ENCODE measurements at places on chromosomes 5 and 9. TPM values are rescaled to one million over a fixed set of nuclear protein-coding genes. Genes with fewer than 3 reads are reported as not detected.

The IL7R gene
- 195 TPM for polyA plus RNA-seq

GRCh38 chr9:98226516-98226915, 28.9 kb downstream of the TBC1D2 start:
- no peak for DNase-seq

- DNase-seq = no peak
These were observed 73.7 kb downstream of the SHB start for GRCh38 chr9:37995348-37995737.

DNA sequence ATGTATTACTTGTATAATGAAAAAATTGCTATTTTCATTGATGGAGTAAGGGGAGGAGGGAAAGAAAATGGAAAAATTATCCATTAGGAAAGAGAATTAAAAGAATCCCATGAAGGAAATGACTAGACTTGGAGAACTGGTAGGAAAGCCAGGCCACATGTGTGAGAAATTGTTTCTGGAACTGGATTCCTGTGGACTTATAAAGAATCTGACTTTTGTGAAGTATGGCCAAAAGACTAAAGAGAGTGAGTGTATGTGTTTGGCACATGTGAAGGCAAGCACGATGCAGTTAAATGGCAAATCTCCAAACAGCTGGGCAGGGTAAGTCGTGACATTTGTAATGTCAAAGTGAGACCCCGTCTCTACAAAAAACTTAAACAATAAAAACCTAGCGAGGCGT, 89.4 kb downstream of the MTX3 start:
- no peak for DNase-seq

The ESM1 gene
- 0.50 TPM for polyA plus RNA-seq

GRCh38 chr5:34535944-34536623, 120.0 kb upstream of the RAI14 start:
- no peak for DNase-seq

DNA sequence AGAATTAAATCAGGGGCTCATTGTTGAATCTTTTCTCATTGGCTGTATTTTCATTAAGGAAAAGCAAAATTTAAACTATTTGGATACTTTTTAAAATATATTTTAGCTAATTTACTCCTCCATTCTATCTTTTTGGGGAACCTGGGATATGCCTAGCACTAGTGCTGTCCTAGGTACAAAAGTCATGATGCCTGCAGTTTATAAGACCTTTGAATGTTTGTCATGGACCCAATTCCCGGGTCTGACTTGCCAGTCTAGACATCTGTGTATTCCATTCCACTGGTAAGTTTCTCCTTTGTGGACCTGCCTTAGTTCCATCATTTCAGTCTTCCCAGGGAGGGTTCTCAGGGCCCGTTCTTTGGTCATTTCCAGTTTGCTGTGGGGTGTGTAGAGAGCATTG, 63.0 kb downstream of the WWC1 start:
- no peak for DNase-seq

- DNase-seq = no peak
These were observed 97.9 kb downstream of the COL23A1 start for GRCh38 chr5:178492278-178492677.

GRCh38 chr9:98158071-98158831, 34.2 kb downstream of the CORO2A start:
- no peak for DNase-seq

DNA sequence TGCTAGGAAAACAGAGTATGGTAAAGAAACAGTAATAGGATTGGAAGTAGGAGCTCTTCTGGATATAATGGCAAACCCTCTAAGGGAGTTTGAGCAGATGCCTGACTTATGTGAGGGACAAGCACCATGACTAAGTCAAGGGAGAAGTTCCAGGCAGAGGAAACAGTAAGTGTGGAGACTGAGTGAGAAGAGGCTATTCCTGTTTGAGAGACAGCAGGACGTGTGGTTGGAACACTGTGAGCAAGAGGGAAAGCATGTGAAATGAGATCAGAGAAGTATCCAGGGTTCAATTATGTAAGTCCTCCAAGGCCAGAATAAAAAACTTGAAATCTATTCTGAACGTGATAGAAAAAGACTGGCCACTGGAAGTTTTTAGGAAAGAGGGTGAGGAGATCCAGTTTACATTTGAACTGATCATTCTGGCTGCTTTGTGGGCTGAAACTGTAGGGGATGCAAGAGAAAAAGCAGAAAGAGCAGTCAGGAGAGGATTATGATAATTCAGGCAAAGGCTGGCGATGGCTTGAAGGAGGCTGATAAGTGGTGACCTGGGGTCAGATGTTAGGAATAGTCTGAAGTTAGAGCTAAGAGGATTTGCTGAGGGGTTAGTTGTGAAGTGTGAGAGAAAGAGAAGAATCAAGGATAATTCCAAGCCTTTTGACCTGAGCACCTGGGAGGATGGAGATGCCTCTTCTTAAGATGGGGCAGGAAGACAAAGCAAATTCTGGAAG, 19.2 kb downstream of the DMAC1 start:
- peak; percentile 80 for DNase-seq

DNA sequence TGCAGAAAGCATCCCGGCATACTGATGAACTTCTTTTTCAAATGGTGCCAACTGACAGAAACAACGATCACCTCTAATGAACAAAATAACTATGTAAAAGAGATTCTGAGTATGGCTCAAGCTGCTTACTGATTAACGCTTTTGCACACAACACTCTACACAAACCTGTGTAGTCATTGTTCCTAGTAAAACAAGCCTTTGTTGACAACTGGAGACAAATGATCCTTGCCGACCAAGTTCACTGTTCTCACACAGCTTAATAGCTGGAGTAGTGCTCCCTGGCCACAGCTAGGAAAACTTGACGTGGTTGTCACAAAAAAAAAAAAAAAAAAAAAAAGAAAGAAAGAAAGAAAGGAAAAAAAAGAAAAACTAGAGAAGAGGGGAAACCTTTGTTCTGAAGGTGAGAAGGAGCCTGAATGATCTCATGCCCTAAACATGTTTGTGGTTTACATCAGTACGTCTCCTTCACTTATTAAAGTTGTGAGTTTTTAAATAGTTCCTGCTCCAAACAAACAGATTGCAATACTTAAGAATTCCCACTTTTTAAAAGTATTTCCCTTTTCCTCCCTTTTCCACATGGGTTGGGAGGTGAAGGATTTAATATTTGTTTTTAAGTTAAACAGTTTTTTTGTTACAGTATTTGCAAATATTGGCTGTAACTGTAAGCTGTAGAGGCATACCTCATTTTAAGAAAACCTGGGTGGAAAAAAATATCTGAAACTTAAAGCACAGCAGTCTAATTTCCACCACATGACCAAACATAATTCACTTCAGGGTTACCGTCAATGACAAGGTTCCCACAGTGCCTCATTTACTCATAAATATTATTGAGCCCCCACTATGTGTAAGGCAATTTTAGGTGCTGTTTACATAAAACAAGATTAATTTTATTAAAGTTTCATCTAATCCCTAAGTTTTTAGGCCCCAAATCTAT, 63.7 kb downstream of the GLIS3 start:
- peak; percentile 92 for DNase-seq

The RANBP17 gene
- 3.1 TPM for polyA plus RNA-seq

GRCh38 chr9:26339796-26340195, 552.8 kb downstream of the CAAP1 start:
- DNase-seq = no peak

DNA sequence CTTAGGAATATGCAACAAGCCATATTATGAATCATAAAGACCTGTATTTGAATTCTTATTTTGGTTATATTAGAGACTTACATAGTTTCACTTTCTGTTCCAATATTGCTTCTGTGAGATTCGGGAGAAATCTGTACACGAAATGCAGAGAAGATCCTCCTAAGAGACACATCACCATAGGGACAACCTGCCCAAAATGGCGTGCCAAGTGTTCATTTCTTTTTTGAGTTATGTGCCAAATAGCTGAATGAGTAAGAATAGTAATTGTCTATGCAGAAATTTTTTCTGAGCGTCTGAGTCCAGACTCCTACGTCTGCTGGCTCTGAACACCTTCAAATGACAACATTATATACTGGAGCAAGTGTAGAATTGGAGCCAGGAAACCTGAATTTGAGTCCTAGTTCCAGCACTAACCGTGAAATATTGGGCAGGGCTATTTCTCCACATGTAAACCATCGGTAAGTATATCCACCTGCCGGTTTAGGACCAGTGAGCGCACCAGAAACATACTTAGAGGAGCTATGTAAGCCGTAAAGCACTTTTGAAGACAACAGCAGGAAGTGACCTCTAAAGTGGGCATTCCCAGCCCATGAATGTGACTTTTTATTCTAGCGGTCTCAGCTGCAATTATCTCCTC, 163.9 kb upstream of the DMRT1 start:
- peak; percentile 65 for DNase-seq

DNA sequence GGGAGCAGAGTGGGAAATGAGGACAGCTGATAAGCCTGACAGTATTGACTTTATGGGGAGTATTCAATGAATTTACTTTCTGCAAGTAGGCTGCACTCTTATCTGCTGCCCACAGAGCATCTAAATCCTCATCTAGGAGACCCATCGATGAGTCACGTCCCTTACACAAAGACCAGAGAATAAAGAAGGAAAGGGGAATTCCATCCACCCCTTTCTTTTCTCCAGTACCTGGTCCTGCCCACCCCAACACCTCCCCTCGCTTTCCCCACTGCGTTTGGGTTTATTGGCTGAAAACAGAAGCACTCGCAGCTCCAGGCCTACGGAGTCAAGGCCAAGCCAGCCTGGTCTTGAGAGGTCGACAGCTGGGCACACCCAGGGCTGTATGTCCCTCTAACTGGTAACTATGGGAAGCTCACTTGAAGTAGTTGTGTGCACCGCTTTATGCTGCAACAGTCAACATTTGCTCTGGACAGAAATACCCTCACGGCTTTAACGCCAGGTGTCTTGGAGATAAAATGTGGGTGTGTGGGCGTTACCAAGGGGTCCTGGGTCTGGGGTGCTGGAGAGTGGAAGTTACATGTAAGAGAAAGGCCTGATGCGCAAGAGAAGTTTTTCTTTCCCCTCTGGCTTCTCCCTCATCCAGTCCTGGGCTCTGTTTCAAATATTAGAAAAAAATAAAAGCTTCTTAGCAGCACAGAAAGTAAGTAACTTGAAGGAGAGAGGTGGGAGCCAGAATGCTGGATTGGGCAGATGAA, 14.5 kb upstream of the TAL2 start:
- peak; percentile 26 for DNase-seq

The ADGRV1 gene
- polyA plus RNA-seq = 0.06 TPM

GRCh38 chr9:106801816-106802215, 61.1 kb upstream of the ZNF462 start:
- DNase-seq = no peak

- DNase-seq = no peak
These were observed 759.9 kb downstream of the DTWD2 start for GRCh38 chr5:118228489-118228888.

DNA sequence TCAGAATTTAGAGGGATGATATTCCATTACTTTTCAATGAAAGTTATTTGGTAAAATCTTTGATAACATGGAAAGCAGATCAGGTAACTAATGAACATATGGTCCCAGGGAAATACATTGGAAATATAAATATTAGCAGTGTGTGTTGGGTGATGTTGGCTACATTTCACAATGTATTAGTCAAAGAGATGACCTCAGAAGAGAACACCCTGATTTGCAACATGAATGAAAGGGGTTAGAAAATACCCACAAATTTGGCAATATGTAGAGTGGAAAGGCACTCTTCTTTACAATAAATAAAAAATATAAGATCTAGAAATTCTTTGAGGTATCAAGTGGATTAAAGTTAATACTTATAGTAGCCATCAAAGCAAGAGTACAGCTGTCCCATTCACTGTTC, 606.7 kb downstream of the PSAT1 start:
- DNase-seq = no peak

GRCh38 chr5:7991125-7991821, 122.3 kb downstream of the MTRR start:
- no peak for DNase-seq

The FBLL1 gene
- 0.16 TPM for polyA plus RNA-seq

The PCDHA12 gene
- not detected for polyA plus RNA-seq

DNA sequence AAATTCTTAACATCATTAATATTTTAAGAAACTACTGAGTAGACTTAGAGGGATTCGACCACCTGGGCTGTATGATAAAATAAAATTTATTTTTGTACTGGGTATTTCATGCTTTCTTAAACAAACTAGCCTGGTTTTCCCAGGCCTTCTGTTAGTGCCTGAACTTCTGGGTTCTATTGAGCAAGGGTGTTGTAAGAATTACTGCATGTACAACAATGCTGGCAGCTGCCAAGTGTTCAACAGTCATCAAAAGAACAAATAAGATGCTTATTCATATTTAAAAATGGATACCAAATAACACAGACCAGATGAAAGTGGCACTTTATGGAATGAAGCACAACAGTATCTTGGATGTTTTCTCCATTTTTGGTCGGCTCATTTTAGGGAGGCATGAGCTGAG, 123.2 kb upstream of the FBXL7 start:
- no peak for DNase-seq

DNA sequence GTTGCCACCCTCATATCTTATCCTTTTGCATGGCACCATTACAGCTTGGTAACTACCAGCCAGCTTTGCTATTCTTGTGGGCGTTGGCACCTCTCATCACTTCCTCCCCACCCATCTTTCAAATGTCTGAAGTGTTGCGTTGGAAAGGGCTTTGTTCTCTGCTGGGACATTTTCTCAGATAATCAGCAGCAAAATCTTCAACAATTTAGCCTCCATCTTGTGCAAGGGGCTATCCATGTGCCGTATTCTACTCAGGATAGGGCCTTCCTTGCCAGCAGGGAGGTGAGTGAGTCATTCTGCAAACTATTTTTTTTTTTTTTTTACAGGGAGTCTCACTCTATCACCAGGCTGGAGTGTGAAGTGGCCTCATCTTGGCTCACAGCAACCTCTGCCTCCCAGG, 62.1 kb upstream of the NUDT12 start:
- DNase-seq = peak; percentile 83

- DNase-seq = no peak
These were observed 101.5 kb upstream of the RAI14 start for GRCh38 chr5:34554641-34555040.

The IGIP gene
- polyA plus RNA-seq = 1.5 TPM

The BTNL9 gene
- polyA plus RNA-seq = not detected

- no peak for DNase-seq
These were observed 25.5 kb downstream of the FOXI1 start for GRCh38 chr5:170131235-170131634.

The TLX3 gene
- polyA plus RNA-seq = not detected

GRCh38 chr9:1047591-1048230, 2.4 kb upstream of the DMRT2 start:
- no peak for DNase-seq
